Cardiac septum (tissue), 1 donor: ENCODE measurements at places on chromosomes 12 and 14. TPM values are rescaled to one million over a fixed set of nuclear protein-coding genes. Genes with fewer than 3 reads are reported as not detected.

The AKAP3 gene
- total RNA-seq: 2.6 TPM

The KRT79 gene
- total RNA-seq: not detected

The APOLD1 gene
- total RNA-seq: 13.0 TPM

The NFATC4 gene
- total RNA-seq: 13.3 TPM

The SOAT2 gene
- total RNA-seq: not detected

The CLEC4C gene
- not detected for total RNA-seq

The FGF23 gene
- total RNA-seq: 0.46 TPM

The MIPOL1 gene
- total RNA-seq: 7.9 TPM

The USP30 gene
- total RNA-seq: 15.9 TPM

The SLC7A8 gene
- 4.4 TPM for total RNA-seq
